ENCODE measurements at places on chromosomes 1 and 21.

GRCh38 chr1:217268058-217268457 is 362.8 kb downstream of the GPATCH2 start:
- no peak for DNase-seq

DNA sequence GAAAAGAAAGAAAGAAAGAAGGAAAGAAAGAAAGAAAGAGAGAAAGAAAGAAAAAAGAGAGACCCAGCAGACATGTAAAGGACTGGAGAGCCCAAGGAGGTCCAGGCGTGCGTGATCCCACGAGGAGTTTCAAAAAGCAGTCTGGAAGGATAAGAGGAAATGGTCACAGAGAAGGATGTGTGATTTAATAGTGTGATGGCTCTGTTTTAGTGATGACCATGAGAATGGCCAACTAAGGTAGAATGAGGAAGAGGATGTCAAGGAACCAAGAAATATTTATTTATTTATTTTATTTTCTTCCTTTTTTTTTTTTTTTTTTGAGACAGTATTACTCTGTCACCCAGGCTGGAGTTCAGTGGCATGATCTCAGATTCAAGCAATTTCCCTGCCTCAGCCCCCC is 25.5 kb downstream of the PTGS2 start:
- DNase-seq: no peak

DNA sequence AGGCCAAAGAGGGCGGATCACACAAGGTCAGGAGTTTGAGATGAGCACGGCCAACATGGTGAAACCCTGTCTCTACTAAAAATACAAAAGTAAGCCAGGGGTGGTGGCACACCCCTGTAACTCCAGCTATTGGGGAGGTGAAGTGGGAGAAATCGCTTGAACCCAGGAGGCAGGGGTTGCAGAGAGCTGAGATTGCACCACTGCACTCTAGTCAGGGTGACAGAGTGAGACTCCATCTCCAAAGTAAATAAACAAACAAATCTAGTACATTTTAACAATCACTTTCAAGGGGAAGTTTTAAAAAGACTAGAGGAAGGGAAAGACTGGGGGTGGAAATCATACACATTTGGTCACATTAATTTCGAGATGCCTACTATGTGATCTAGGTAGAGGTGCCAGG is 6.8 kb downstream of the TFB2M start:
- DNase-seq: no peak

- no peak for DNase-seq
Observed at GRCh38 chr1:206941766-206942418, 4.4 kb downstream of the PIGR start.

All from NCI-H2081 treated with DMSO at 0.1 percent for 48 hours (cell line).